ENCODE measurements at places on chromosomes 13 and 19.

DNA sequence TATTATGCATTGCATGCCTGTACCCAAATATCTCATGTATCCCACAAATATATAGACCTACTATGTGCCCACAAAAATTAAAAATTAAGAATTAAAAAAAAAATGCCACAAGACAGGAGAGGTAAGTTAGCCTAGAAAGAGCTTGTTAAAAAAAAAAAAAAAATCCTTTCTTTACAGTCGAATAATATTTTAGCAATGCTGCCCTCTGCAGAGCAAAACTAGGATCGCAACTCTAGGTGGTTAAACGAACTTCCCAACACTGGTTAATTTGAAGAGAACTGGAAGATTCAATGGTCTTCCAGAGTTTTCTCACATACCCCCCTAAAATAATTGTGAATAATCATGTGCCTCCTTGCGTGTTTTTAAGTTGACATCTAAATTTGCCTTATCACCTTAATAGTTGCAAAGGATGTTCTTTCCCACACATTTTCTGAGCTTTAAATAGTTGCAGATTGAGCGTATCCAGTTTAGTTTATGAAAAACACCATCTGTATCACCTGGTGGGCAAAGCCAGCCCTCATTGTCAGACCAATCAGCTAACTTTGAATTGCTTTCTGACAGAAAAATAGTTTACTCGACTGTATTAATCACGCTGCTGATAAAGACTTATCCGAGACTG, 47.4 kb upstream of the RCBTB2 start:
- DNase-seq: no peak

DNA sequence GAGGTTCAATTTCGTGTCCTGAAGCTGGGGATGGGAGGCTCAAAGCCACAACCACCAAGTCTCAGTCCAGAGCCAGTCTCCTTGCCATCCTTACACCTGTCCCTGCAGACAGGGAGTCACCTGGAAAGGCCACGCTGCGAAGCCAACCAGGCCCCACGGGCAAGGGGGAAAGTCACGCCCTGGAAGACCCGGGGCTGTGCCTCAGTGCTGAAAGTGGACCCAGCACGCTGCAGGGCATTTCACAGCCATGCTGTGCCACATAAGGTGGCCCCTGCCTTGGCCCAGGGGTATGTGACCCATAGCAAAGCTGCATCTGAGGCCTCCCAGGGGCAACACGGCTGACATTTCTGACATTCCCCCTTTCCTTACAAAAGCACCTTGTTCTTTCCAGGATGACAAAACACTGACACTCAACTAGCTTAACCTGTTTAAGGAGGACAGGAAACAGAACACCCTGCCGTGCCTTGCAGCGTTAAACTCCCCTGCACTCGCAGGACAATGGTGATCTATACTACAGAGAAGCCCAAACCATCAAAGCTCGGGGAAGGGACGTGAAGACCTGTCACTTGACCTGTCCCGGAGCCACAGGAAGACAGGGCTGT, 14.8 kb downstream of the CHERP start:
- DNase-seq: no peak

DNA sequence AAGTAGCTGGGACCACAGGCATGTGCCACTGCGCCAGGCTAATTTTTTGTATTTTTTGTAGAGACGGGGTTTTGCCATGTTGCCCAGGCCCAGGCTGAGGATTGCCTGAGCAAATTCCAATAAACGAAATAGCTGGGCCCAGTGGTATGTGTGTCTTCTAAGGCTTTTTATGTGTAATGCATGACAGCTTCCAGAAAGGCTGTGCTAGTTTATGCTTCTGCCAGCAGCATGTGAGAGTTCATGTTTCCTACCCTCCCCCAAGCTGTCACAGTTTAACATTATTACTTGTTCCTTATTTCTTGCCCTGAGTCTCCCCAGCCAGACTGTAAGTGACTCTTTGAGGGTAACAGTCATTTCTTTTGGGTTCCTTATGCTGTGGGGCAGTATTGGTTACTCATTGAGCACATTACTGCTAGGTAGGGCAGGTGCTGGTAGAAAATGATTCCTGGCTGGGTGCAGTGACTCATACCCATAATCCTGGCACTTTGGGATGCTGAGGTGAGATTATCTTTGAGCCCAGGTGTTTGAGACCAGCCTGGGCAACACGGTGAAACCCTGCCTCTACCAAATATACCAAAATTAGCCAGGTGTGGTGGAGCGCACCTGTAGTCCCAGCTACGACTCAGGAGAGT, 13.6 kb downstream of the GPATCH1 start:
- DNase-seq: no peak

DNA sequence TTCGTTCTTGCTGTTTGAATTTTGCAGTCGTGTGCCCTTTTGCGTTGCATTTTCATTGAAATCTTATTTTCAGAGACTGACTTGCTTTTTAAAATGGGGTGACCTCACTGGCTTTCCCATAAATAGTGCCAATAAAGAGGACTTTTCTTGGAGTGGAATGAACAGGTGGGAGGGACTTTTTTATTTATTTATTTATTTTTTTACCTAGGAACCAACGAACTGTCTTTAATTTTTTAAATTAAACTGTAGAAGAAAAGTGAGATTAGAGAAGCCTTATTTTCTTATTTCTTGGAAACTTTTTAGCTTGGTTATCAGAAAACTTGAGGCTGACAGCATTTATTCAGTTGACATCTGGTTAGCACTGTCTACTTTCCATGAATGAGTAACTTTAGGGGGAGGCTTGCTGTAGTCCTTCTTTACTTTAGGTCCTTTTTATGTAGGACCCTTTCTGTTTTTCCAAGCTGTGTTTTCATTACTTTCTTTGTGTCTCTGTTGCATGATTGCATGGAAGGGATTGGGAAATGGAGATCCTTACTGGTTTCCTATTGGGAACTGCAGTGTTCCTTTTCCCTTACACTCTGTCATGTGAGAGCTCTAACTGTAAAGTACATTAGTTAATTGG, 1.7 kb downstream of the SLAIN1 start:
- DNase-seq: no peak

DNA sequence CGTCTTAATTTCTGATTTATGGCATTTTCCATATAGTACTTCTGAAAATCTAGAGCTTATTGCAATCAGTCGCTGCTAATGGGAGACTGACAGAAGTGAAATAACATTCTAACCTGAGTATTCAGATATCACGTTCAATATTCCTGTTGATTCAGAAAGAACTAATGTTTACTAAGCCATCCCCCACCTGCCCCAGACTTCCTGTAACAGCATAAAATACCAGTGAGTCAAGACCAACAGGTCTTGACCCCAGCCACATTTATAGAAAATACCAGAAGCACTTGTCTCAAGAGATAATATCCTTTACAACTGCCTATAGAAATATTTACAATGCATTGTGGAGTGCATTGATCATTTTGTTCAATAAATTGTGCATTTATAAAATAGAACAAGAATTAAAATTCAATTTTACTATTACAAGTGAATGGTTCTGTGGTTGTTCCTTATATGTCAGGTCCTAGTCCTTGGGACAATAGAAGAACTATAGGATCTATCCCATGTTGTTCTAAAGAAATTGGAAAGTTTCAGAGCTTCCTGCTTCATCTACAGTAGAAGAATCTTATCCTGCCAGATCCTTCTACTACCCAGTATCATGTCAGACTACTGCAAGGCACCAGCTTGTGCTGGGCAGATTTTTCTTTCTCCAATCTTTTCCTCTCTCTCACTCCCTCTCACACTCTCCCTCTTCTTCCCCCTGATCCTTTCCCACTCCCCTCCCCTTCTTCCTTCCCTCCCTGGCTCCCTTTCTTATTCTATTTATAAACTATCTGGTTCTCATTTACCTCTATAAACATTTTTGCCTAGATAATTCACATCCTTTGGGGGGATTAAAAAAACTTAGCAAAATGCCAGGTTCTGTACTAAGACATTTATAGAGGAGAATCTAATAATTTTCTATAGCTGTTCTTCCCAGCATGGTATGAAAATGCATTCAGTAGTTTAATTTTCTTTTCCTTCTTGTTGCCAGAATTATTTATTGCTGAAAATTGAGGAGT, 629.9 kb downstream of the DIAPH3 start:
- no peak for DNase-seq

DNA sequence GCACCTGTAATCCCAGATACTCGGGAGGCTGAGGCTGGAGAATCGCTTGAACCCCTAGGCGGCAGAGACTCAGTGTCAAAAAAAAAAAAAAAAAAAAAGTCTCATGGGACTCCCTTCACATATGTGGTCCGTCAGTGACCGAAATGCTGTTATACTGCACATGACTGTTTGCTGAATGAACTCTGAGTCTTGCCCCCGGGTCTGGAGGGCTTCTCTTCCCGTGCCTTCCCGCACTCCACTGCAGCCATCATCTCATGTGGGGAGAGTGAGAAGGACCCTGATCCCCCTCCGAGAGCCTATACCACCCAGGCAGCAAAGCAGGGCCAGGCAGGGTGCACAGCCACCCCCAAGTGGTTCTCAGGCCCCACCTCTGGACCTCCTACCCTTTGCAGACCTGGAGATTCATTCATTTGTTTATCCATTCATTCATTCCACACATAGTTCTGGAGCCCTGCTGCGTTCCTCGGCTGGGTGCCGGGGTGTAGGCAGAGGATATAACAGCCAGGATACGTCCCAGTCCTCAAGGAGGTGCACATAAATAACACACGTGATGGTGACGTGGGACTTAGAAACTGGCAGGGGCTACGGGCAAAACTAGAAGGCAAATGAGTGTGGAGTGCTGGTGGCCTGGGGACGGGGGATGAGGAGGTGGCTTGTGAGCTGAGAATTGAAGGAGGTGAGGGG, 14.2 kb downstream of the NDUFA11 start:
- DNase-seq: no peak
